ENCODE measurements at places on chromosomes 11 and 22.

GRCh38 chr22:29717789-29718188 lies 2.0 kb upstream of the CABP7 start:
- no peak for DNase-seq

- DNase-seq = no peak
Measured at GRCh38 chr22:50696799-50697561, 24.4 kb downstream of the SHANK3 start.

DNA sequence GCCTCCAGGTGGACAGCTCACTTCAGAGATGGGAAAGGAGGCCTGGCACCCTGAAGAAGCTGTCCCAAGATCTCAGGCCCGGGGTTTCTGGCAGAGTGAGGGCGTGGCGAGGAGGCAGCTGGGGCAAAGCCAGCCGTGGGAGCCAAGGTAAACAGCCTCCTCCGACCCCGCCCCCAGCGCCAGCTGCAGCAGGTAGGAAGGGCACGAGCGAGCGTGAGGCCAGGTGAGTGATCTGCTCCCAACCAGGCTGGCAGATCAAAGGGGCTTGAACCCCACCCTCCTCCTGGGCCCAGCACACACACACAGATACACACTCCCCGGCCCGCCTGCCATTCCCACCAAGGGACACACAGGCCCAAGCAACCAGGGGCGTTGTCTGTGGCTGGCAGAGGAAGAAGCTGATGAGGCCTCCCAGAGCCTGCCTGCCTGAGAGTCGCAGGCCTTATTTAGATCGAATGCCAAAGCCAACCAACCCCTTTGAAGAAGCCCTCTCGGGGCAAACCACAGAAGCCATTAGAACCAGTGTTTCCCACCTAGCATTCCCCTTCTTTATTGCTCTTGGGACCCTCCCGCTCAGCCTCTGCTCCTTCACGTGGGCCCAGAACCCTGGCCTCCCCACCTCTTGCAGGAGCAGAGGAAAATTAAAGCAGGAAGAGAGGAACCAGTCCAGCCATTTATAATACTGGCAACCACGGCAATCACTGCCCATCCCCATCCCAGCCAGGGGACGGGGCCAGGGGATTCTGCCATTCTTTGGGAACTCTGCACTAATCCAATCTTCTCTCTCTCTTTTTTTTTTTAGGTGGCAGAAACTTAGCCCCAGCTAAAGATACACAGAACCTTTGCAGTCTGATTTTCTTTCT lies 5.0 kb downstream of the PDGFB start:
- no peak for DNase-seq

- no peak for DNase-seq
Measured at GRCh38 chr22:46613606-46614021, 6.6 kb upstream of the GRAMD4 start.

DNA sequence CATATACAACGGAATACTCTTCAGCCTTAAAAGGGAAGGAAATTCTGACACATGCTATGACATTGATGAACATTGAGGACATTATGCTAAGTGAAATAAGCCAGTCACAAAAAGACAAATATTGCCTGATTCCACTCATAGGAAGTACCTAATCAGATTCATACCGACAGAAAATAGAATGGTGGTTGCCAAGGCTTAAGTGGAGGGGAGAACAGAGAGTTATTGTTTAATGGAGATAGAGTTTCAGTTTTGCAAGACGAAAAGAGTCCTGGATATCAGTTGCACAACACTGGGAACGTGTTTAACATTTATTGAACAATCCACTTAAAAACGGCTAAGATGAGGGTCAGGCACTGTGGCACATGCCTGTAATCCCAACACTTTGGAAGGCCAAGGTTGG lies 45.6 kb upstream of the HIPK3 start:
- DNase-seq = no peak

GRCh38 chr11:86152006-86152862 lies 83.3 kb upstream of the PICALM start:
- DNase-seq = no peak

- DNase-seq = no peak
Measured at GRCh38 chr11:15773476-15774387, 582.6 kb downstream of the SOX6 start.

Data from activated CD4-positive, CD25-positive, alpha-beta regulatory T cell (primary cell).